ENCODE measurements at places on chromosomes 3 and 15.
A peak's percentile ranks its signal among the peaks of the same experiment; 100 is the strongest.

DNA sequence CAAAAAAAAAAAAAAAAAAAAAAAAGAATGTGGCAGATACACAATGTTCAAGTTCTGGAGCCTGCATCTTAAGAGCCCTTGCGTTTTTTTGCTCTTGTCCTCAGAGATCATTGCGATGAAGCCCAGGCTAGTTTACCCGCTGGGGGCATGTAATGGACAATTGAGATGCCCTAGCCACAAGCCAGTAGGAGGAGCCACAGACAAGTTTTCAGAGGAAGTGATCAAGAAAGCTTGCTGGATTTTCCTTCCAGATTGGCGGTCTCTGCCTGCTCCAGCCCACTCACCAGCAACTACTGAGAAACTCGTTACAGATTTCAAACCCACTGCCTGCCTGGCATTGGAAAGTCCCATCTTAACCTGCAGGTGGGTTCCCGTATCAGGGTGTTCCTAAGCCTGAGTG, 192.1 kb upstream of the EOMES start:
- no peak for DNase-seq

GRCh38 chr3:172461530-172462138, 13.4 kb upstream of the GHSR start:
- no peak for DNase-seq

GRCh38 chr3:9864200-9864927, 15.7 kb downstream of the CIDEC start:
- DNase-seq, result peak; percentile 44

DNA sequence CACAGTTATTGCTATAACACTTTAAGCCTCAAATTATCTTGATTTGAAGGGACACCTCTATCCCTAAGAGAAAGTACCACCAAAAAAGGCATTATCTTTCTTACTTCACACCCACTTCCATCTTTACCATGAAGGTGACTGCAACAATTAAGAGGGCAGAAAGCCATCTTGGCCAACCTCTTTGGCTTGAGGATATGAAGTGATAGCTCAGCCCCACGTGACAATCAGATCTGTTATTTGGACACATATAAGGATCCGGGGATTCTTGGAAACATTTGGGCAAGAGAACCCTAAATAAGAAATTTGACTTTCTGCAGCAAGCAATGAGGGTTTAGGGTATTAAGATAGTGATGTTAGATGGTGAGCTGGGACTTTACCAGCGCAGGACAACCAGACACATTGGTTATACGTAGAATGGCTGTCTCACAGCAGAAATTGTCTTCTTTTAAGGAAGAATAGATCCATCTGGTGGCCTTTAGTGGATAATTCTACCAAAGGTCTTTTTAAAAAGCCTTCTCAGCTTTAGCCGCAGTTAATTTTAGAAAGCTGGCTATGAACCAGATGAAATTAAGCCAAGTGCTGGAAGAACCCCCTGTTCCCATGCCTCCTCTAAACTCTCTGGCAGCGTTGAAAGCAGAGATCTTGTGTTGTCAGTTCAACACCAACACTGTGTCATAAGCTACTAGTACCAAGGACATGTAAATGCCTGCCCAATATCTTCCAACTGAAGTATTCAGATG, 12.3 kb downstream of the HCLS1 start:
- DNase-seq, result no peak

GRCh38 chr15:76932135-76932966, 802 bp downstream of the RCN2 start:
- DNase-seq, result no peak

All from AG04449 (cell line).